ENCODE measurements at places on chromosomes 3 and 15.

- DNase-seq: peak; percentile 71
Observed at GRCh38 chr15:50353251-50353974, 1.6 kb downstream of the GABPB1 start.

- no peak for DNase-seq
Observed at GRCh38 chr3:45330510-45331295, 57.7 kb upstream of the LARS2 start.

- DNase-seq: no peak
Observed at GRCh38 chr3:101124125-101124524, 130.9 kb upstream of the ABI3BP start.

DNA sequence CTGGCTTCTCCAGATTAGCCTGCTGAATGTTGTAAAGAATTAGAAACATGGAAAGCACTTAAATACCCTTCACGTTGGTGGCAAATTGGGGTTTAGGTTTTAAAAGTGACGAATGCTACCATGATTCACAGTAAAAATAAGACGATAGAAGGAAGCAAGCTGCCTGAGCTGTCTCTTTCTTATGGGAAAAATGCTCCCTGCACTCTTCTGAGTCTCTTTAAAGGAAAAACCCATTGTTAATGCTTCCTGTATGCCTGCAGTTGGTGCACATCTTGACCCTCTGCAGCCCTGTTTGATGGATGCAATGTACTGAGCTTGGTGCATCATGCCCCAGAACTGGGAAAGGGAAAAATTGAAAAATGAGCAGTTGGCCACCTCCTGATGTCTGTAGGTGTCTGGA lies 258.6 kb upstream of the RASGRP1 start:
- no peak for DNase-seq

DNA sequence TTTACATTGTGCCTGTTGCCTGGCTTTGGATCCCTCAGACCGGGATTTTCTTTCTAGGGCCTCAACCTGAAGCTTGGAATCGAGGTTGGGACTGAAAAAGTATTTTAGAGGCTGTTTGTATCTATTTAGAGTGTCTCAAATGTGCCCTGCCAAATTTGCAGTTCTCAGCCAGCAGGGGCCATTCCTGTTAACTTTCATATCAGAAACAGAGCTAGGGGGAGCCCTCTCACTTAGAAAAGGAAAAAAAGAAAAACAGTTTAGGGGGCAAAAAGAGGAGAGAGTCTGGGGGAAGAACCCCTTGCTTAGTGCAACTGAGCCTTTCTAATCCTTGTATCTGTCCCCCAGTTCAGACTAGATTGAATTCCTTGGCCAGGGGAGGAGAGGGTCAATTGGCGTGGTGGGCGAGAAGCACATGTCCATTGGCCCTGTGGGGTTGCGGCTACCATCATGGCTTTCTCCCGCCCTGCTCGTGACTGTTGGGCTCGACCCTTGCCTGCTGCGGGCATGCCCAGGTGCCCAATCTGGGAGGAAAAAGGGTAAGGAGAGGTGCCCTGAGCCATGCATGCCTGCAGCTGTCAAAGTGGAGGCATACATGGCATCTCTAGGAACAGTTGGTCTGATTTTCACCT lies 101.6 kb downstream of the CFAP44 start:
- DNase-seq: no peak

GRCh38 chr15:70519616-70520015 lies 243.7 kb downstream of the UACA start:
- no peak for DNase-seq

- no peak for DNase-seq
Observed at GRCh38 chr15:50124631-50125030, 5.6 kb upstream of the ATP8B4 start.

DNA sequence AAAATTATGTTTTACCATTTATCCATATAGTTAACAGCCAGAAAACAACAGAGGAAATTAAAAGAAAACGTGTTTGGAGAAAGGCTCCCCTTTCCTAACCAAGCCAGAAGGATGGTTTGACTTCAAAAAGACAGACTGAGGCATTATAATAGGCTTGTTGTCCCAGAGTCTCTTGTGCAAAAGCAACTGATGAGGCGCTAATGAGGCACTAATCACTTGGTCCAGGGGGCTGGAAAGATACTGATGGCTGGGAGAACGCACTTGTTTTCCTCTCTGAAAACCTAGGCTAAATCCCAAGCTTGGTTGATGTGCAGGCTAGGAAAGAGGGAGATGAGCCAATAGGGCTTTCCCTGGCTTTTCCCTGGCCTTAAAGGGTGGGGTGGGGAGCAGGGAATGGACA lies 389.6 kb downstream of the NTRK3 start:
- DNase-seq: no peak

DNA sequence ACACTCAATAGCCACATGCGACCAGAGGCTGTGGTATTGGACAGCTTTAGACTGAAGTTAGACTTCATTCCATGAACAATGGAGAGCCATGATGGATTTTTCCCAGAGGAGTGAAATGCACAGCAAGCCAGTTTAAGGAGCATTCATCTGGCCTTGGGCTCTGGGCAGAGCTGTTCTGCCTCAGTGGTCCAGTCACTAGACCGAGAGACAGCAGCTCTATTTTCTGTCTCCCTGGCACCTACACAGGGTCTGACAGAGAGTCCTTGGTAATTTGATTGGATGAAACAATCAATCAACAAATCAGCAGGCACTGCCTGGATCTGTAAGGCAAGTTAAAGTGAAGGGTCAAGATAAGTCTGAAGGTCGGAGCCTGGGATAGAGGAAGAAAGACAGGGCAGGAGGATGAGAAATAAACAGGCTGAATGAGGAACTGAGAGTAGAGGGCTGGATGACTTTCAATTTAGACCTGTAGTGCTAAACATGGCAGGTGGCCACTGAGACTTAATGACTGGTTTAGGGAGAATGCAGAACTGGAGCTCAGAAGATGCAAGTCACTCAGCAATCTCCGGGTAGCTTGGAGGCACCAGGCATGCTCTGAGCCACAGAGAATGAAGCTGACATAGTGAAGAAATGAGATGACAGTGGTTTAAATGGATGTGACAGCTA lies 98.5 kb upstream of the SLC25A36 start:
- DNase-seq: no peak

DNA sequence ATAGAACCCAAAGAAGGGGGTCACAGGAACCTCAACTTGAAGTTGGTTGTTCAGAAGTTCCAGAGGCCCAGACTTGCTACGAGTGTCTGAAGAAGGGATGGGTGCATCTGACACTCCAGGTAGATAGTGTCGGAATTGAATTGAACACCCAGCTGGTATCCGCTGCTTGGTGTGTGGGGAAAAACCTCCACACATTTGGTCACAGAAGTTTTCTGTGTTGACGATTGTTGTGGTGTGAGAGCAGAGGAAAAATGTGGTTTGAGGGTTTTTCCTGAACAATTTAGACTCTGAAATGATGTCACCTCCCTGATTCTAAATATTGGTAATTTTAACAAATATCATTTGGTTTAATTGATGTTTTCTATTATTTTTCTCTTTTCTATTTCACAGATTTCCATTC lies 218.8 kb upstream of the CTNNB1 start:
- DNase-seq: peak; percentile 33

DNA sequence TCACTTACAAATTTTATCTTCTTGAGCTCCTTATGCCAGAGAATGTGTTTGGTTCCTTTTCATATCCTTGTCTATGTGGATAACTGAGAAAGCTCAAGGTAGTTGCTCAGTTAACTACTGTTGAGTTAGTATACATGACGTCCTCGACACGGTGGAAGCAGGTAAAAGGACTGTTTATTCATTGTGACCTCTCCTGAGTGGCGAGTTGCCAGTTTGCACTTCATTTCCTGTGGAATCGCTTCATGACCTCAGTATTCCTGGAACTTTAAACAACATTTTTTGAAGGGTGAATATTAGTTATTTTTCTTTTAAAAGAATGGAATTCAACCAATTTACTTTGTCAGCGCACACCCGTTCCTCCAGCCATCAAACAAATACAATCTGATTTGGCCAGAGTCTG lies 1.2 kb upstream of the TPRG1 start:
- no peak for DNase-seq

DNA sequence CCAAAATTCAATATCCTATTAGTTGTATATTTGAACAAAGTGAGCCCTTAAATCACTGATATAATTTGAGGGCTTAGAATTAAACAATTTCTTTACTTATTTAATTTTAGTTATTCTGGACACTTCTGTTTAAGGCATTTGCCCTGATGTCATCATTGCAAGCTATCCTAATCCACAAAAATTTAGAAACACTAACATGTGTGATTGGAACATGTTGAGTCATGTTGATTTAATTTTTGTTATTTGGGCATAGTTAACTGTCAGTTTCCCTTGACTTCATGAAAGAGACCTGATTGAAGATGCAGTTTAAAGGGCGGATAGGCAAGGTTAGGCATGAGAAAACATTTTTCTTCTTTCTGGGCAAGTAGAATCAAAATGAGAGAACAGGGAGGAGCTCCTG lies 682.6 kb downstream of the ROBO1 start:
- DNase-seq: no peak

DNA sequence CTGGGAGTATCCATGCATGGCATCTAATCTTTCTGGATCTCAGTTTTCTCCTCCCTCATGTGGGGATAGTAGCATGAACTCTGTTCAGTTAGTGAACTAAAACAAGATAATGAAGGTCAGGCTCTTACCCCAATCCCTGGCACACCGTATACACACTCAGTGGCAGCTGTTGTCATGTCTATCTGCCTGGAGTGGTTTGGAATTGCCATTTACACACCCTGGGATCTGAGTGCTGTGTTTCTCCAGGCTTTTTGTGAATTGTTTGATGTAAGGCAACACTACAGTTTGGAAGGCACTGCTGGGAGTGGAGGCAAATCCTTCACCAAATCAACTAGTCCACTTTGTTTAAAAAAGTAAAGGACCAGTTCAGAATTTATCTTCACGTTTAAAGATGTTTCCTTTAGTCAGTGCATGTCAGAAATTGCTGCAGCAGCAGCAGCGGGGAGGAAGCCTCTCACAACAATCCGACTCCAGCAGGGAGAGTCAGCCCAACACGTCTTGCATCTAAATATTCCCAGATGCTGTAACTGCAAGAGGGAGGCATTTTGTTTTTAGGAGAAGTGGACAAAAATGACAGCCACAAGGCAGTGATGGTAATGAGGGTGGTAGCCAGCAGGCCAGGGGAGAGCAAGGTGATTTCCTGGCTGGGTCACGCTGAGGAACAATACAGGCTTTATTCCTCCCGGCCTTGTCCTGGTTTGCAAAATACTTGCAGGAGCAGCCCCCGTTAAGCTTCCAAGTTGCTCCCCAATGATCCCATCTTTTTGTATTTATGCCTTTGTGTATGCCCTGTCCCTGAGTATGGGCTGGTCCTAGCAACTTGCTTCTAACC lies 128.5 kb upstream of the LRIG1 start:
- no peak for DNase-seq

GRCh38 chr15:100372739-100373119 lies 31.0 kb upstream of the ADAMTS17 start:
- DNase-seq: no peak

DNA sequence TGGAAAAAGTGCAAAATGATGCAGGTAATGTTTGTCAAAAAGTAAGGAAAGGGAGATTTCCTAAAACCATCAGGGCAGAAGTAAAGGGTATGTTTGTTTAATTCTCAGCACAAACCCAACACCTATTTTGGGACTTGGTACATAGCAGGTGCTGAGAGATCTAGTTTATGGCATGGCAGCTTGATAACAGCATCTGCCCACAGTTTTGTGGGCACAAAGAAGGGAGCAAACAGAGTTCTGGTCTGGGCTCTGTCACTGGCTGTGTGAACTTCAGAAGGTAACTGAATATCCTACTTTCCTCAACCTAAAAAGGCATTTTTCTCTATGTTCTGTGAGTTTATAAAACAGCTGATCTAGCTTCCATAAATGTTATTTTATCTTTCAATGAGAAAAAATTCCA lies 141.6 kb downstream of the PLCH1 start:
- DNase-seq: no peak

DNA sequence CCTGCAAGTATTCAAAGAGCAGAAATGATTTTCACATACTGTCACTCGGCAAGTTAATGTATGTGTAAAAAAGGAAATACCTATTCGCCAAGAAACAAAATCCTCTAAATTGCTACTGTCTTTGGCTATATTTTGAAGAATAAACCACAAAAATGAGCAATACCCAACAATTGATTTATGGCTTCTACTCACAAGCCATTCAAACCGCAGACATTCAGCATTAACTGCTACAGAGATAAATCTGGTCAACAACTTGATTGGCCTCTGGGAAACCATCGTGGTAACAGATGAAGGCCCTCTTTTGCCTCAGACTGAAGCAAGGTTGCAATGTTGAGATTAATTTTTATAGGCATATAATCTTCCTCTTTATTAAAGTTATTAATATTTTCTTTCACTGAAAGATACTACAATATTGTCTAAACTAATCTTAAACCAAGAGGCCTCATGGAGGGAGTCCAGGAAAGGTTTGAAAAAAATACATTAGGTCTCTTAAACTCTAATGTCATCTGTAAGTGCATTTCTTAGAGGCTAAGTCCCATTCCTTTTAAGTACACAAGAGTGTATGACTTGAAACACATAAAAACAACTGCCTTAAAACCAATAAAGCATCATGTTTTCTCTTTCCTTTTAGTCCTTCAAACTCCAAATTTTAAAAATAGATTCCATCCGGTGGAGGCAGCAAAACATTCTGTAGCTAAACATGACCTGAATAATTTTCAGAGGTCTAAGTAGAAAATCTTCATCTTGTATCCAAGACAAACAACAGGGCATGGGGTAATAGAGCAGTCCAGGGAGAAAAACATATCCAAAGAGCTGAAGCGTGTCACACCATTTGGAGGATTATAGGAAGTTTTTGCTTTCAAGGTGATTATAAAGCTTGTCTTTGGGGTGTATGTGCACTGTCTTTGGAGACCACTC lies 162.4 kb upstream of the TGFBR2 start:
- no peak for DNase-seq

- DNase-seq: no peak
Observed at GRCh38 chr15:69627548-69628158, 175.0 kb downstream of the RPLP1 start.

DNA sequence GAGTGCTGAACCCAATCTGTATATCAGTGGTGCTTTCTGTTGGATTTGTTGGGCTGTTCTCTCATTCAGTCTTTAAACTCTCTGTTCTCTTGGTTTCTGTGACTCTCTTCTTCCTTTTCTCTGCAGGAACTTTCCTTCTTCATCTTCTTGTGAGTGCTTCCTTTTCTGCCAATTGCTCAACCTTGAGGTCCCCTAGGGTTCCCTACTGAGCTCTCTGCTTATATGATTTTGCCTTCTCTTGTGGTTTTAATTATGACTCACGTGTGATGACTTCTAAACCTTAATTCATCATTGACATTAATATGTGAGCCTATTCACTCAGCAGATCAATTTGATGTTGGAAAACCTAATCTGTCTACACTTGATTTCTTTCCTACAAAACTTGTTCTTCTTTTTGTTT lies 39.4 kb downstream of the MOBP start:
- no peak for DNase-seq

DNA sequence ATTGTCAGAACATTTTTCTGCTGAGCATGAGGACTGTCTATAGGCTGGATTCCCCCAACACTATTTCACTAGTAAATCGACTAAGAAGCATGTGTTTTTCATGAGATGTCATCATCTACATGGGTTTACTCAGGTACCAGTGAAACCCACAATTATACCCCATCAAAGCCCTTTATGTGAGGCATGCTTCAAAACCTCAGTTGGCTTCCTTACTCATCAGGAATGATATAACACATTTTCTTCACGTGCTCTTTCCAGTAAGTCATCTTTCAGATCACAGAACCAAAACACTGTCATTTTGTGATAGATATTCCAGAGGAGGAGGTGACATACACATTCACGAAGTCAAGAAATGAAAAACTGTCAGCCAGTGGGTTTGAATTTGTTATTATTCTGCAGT lies 116.5 kb downstream of the ANO10 start:
- peak; percentile 85 for DNase-seq
